Mucosa of gallbladder (tissue), 1 donor: ENCODE measurements at places on chromosomes 7 and 10. TPM values are rescaled to one million over a fixed set of nuclear protein-coding genes. Genes with fewer than 3 reads are reported as not detected.
A peak's percentile ranks its signal among the peaks of the same experiment; 100 is the strongest.

DNA sequence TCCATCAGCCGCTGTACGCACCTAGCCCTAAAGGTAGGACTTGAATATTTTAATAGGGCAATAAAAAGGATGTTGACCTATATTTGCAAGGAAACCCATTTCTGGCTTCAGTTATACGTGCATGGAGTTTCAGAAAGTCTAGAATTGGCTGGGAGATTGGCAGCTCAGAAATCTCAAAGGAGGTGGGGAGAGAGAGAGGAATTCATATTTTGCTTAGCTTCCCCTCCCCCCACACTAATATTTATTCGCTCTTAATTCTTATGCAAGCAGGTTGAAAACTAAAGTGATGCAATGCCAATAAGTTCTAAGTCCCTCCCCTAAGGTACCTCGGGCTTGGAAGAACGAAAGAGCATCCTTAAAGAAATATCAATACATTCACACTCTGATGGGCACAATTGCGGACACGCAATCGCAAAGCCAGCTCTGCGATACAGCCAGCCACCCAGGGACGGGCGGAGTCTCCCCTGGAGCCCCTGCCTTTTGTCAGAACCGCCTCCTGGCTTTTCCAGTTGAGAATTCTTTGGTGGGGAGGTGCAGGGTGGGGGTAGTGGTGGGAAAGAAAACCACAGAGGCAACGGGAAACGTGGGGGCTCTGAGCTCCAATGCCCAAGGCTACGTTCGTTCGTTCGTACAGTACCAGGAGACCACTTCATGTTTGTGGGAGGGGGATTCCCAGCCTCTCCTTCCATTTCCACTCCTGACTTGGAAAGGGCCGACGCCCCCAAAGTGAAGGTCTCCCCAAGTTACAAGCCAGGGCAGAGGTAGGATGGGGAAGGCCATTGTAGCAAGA, 1.3 kb downstream of the SHH start:
- DNase-seq, result no peak

DNA sequence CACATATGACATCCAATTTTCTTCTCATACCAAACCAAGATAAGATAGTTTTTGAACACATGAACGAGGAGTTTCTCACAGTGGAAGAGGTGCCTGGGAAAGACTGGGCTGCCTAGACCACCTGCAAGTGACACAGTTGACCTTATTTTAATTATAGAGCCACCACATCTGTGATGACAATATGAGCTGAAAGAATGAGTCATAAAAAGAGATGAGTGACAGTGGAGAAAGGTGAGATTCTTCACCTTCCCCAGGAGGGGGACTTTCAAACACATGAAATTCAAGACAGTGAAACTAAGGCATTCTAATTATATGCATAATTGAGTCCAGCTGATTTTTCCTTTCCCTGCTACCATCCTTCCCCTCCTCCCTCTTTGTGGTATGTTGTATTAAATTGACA, 475.5 kb downstream of the NXPH1 start:
- DNase-seq, result no peak

DNA sequence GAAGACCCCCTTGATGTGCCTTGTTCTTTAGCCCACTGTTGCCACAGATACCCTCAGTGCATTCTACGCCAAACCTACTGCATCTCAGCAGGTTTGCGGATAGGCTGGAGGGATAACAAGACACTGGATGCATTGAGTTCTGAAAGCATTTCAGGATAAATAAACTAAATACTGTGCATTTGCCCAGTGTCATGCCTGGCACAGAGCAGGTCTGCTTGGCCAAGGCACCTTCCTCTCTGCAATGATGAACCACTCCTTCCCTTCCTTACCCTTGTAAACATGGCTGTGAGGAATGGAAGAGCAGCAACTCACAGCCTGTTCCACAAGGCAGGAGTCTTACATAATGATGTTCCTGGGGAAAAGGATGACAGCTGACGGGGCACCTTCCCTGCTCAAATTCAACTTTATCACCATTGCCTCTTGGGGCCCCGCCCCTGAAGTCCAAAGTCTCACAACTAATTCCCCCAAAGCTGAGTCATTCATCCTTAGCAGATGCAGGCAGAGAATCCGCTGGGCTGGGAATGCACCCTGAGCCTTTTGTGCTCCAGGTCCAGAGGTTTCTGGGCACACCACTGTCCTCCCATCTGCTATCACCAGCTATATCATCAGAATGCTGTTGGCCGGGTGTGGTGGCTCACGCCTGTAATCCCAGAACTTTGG, 11.6 kb downstream of the DDX56 start:
- DNase-seq, result peak; percentile 70

DNA sequence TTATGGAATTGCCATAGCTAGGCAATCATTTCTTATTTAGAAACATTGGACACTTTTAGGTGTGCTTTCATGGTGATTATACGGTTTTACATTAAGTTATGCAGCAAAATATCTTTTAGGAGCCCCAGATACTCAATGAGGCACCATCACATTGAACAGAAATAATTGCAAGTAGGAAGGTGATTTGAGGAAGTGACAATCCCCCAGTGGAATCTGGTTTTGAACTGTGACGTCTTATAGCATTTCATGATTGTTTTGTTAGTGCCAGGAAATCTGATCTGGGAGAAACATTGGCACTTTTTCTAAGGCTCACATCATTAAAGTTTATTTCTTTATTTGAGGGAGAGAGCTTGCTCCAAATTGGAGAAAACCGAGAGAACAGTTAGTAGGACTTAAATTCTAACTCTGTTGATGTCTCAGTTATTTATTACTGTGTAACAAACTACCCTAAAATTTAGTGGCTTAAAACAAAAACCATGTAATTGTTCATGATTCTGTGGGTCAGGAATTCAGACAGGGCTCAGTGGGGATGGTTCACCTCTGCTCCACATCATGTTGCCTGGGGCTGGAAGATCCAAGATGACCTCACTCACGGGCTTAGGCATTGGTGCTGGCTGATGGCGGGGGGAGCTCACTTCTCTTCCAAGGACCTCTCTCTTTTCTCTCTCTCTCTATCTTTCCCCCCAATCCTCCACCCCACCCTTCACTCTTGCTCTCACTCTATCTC, 78.2 kb upstream of the STEAP1B start:
- no peak for DNase-seq

DNA sequence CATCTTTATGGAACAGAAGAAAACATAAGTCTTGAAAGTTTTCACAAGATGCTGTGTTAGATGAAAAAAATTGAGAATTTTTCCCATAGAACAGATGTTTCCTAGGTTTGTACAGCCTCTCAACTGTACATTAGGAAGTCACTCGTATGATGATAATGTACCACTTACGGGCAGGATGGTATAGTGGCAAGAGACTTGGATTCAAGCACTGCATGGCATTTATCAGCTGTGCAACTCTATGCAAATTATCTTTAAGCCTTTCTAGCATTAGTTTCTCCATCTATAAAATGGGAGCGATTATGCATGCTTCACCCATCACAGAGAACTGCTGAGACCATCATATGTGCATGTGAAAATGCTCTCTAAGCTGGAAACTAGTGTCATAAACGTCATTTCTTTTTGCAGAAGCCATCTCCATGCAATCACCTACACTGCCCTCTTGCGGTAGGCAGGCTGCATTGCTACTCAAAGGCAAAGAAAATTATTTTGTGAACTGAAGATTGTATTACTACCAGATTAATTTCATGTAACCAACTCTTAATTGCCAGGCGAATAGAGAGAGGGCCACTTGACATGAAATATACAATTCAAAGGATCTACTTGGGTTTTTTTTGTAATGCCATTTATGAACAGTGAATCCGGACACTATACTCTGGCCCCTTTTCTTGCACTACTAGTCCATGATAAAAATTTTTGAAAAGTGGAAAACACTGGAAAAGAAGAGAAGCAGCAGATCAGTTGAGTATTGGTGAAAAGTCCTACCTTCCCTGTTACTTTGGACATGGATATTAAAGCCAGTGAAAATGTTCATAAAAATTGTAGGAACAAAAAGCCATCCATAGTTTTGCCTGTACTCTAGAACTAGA, 102.3 kb downstream of the JAZF1 start:
- DNase-seq, result peak; percentile 34

GRCh38 chr7:82722946-82723345, 279.4 kb upstream of the CACNA2D1 start:
- DNase-seq, result no peak

The ZNF775 gene
- 9.4 TPM for total RNA-seq

The SNCG gene
- total RNA-seq, result 15.8 TPM

The GRID1 gene
- 6.3 TPM for total RNA-seq
